Hematopoietic multipotent progenitor cell treated with erythropoietin and hydrocortisone succinate and interleukin-3 and kit ligand, for 8 days (in vitro differentiated cells): ENCODE measurements at places on chromosomes 6 and 20.

- DNase-seq = no peak
Observed at GRCh38 chr6:19121521-19121920, 715.6 kb upstream of the ID4 start.

DNA sequence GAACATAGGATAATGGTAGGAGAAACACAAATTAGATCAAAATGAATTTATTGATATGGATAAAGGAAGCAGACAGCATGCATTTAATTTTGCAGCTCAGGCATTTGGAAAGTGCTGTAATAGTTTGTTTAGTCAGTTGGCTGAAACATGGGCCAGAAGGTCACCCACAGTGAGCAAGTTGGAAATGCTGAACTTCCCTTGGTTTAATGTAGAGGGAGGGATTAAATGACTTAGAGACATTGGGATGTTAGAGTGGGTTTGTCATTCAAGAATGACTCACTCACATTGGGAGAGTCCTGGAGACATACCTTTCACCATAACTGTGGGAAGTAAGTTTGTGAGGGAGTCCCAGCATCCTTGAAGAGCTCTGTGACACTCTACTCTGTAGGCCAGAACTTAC, 231.5 kb upstream of the PLCB4 start:
- no peak for DNase-seq

DNA sequence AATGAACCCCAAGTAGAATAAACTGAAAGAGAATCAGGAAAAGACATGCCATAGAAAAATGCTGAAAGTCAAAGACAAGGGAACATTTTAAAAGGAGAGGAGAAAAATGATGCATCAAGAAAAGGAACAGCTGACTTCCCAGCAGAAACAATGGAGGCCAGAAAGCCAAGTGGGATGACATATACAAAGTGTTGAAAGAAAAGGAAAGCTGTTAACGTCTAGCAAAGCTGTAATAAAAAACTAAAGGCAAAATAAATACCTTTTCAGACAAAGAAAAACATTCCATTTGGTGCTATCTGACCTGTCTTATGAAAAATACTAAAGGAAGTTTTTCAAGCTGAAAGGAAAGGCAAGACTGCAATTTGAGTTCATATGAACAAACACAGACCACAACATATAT, 34.1 kb upstream of the PDE10A start:
- no peak for DNase-seq

GRCh38 chr20:53306192-53306805, 287.3 kb downstream of the ZNF217 start:
- DNase-seq = no peak

GRCh38 chr6:57316581-57317059, 810 bp upstream of the PRIM2 start:
- DNase-seq = peak; percentile 94
